ENCODE measurements at places on chromosomes 6 and 20.

DNA sequence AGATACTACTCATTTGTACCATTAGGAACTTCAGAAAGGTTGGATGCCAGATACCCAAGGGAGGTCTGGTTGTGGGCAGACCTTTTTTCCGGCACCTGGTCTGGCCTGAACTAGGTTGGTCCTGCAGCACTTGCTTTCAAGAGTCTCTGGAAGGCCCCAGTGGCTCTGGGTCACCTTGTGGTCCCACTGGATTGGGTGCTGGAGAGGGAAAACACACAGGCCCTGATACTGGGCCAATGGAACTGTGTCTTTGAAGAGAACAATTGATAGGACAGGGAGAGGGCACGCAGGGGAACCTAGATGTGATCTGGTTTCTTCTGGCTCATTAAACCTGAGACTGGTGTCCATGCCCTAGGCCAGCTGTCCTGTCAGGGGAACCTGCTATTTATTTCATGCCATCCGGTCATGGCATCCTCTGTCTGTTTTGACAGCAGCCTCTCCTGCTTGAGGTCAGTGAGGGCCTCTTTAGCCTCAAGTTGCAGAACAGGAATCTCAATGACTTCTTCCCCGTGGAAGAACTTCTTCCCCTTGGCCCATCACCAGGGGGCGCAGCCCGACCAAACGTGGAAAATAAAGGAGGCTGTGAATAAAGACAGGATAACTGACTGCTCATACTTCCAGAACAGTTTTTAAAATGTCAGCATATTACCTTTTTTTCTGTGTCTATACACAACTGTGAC is 25.0 kb downstream of the TAF8 start:
- peak; percentile 35 for DNase-seq

GRCh38 chr20:3164043-3164762 is 4.5 kb upstream of the FASTKD5 start:
- no peak for DNase-seq

DNA sequence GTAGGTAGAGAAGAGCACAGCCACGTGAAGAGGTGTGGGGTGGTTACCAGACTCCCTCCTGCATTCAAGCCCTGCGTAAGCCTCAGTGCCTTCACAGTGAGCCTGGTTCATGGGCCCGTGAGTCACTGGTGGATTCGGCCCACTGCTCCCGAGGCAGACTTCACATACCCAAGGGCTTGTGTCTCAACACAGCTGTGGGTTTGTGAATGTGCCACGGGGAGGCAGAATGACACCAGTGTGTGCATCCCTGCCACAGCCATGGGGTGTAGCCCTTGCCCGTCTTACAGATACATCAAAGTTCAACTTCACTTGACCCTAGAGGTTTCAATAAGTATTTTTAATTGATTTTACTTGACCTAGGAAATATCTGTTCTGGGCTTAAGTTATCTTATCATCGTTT is 108.5 kb downstream of the MAP3K4 start:
- no peak for DNase-seq

- no peak for DNase-seq
These were observed 3.8 kb downstream of the NFKBIE start for GRCh38 chr6:44261581-44261980.

DNA sequence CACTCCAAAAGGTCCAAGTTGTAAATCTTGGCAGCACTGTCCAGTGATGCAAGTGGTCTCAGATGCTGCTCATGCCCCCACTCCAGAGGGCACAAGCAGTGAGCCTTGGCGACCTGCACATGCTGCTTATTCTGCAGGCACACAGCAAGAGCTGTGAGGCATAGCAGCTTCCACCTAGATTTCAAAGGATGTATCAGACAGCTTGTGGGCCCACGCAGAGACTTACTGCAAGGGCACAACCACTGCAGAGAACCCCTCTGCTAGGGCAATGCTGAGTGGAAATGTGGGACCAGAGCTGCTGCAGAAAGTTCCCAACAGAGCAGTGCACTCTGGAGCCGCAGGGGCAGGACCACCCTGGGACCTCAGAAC is 26.4 kb downstream of the SDHAF4 start:
- no peak for DNase-seq

GRCh38 chr20:20836836-20837235 is 124.4 kb upstream of the RALGAPA2 start:
- DNase-seq = no peak

Measured in stimulated activated CD4-positive, alpha-beta T cell treated with anti-CD3 and anti-CD28 coated beads, Interleukin-2, amount 100 ng/mL, for 4 hours (primary cell).